ENCODE measurements at places on chromosomes 11 and 22. TPM values are rescaled to one million over a fixed set of nuclear protein-coding genes. Genes with fewer than 3 reads are reported as not detected.

DNA sequence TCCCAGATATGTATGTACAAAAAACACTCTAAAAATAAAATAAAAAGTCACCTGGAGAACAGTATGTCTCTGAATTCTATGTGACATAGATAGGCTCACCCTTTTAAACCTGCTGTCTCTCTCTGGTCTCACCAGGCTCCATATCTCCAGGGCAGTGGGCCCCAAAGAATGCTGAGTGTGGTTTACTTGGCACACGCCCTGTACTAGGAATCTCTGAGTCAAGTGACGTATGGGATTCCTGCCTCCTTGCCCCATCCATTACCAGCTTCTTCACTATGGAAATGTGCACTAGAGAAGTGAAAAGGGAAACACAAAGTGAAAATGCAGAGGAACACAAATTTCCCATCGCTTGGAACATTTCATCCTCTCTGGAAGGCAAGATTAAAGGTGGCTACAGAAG is 722.2 kb upstream of the TENM4 start:
- DNase-seq = no peak

TESMIN gene
- total RNA-seq = 1.9 TPM

DNA sequence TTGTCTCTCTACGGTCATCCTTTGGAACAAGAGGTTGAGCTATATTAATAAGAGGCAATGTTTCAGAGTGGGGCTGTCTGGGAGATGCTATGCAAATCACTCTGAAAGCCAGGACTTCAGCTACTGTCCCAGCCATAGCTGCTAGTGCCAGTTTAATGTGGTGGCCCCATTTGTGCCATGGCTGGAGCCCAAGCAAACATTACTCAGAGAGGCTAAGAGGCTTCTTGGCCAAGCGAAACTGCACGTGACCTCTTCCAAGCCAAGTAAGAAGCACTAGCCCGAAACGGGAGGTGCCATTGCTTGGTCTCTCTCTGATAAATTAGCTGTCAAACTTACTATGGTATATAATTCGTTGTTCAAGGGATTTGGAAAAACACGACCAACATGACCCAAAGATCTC is 50.4 kb upstream of the TBCEL start:
- no peak for DNase-seq

- no peak for DNase-seq
Measured at GRCh38 chr11:13868710-13869397, 93.7 kb upstream of the SPON1 start.

DNA sequence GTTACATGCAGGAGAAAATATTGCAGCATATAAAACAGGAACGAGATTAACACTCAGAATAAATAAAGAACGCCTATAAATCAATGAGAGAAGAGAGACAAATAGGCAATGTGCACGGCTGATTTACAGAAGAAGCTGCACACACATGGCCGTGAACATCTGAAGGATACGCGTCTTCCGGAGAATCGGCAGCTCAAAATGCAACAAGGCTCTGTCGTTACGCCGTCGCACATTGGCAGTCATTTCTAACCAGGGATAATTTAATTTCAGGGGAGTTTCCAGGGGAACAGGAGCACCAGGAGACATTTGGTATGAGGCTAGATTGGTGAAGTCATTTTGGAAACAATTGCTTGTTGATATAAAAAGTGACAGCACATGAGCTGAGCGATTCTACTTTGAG is 745.2 kb downstream of the BRD1 start:
- no peak for DNase-seq
